OCI-LY7 (cell line): ENCODE measurements at places on chromosomes 5 and 9.

GRCh38 chr9:107778661-107779060, 289.1 kb upstream of the KLF4 start:
- DNase-seq = no peak

DNA sequence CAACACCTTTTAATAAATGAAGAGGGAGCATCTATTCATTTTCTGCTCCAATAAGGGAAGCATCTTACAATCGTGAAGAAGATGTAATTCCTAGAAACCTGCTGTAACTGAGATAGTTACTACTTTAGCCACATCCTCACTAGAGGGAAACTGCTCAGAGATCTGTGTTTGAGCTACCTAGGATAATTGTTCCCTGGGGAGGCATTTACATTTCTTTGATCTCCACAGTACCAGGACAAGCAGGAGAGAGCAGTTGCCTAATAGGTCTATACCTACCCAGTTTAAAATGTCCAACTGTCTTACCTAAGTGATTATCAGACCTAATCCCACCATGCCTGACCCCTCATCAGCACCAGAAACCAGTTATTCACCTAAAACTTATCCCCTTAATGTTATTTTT, 196.9 kb downstream of the TUSC1 start:
- DNase-seq = no peak

GRCh38 chr5:50666261-50667022, at the start of gene PARP8:
PARP8 (plus strand) TSS chr5:50666637; CDS start chr5:50667096, 459 bp downstream.
- DNase-seq = peak; percentile 63

DNA sequence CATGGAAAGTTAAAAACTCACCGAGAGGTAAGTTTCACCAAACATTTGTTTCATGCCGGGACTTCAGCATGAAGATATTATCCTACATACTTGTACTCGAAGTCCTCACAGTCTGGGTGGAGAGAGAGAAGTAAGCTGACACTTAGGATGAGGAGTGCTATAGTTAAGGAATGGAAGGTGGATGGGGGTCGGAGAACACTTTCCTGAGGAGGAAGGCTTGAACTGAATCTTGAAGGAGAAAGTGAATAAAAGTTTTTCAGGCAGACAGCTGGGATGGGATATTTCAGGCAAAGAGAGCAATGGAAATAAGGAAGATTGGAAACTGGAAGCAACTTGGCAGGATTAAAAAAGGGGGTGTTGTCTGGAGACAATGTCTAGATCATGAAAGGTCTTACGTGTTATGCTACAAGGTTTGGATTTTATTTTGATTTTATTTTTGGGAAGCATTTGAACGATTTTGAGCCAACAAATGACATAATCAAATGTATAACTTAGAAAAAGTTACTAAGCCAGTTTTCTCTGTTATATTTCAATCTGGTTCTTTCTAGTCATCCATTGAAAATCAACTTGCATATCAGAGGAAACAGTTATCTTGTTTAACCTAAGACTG, 167.1 kb downstream of the PAM start:
- no peak for DNase-seq

GRCh38 chr5:151196556-151197290, 27.2 kb downstream of the CCDC69 start:
- DNase-seq = peak; percentile 96

GRCh38 chr5:103434057-103434456, 128.5 kb downstream of the NUDT12 start:
- no peak for DNase-seq

GRCh38 chr5:119420169-119420568, 32.1 kb upstream of the HSD17B4 start:
- DNase-seq = no peak

DNA sequence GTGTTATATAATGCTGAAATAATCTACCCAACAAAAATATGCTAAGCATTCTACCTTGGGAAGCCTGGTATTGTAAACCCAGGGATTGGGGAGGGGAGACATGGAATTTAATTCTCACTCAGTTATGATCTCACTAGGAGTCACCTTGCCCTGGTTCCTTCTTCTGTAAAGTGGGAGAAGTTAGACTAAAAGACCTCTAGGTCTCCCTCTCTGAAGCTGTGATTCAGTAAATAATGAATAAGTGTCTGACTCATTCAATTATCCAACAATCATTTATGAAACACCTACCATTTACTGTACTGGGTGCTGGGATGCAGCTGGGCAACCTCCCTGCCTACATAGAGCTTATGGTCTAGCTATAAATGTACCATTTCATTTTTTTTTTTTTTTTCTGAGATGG, 20.2 kb upstream of the SPARC start:
- no peak for DNase-seq
